ENCODE measurements at places on chromosomes 12 and 14.

DNA sequence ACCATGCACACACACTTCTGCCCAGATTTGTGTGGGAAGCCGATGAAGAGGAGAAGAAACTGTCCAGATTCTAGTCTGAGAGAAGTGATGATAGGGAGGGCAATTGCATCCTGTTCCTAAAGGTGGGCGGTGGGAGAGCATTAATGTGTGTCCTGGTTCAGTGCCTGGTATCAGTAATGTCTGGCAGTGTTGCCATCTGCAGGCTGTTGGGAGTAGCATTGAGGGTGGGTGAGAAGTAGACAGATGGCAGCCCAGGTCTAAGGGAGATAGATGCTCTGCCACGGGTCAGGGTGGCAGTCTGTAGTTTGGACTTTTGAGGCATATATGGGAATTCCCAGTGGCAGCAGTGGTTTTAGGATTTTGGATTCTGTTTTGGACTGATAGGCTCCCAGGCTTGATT is 156.4 kb downstream of the ETNK1 start:
- DNase-seq: no peak

- no peak for DNase-seq
Observed at GRCh38 chr14:73829526-73830431, 21.9 kb upstream of the PTGR2 start.

DNA sequence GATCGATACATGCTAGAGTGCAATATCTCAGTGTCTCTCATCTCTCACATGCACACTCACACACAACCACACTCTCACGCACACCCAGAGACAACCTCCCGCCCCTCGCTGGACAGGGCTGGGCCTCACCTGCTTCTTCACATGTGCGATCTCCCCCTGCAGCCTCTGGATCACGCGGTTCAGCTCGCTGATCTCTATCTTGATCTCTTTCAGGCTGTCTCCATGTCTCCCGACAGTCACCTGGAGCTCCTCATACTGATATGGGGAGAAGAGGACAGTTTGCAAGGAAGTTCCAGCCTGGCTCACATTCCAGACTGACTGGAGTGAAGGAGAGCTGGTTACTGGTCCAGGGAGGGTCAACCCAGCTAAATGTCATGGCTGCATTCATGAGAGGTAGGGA is 4.4 kb downstream of the KRT2 start:
- no peak for DNase-seq

DNA sequence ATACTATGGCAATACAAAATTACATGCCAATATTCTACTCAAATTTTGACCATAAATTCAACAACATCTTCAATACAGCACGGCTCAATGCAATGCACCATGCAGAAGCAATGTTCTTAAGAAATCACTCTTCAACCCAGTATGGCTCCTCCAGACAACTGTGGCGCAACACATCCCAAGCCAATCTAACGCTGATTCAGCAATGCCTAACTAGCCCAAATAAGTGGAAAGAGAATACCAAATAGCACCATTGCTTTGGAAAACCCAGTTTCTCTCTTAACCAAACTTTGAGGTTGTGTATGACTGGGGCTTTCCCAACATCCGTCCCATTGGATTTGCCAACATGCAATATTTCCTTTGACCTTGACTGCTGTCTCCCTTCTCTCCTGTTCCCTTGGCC is 211.1 kb upstream of the TBX3 start:
- DNase-seq: no peak

- DNase-seq: peak; percentile 83
Observed at GRCh38 chr12:30926243-30927221, at the start of gene TSPAN11. Gene TSPAN11, plus strand, starts transcription at chr12:30926748. Its CDS starts 27,244 bp downstream, at chr12:30953992.

DNA sequence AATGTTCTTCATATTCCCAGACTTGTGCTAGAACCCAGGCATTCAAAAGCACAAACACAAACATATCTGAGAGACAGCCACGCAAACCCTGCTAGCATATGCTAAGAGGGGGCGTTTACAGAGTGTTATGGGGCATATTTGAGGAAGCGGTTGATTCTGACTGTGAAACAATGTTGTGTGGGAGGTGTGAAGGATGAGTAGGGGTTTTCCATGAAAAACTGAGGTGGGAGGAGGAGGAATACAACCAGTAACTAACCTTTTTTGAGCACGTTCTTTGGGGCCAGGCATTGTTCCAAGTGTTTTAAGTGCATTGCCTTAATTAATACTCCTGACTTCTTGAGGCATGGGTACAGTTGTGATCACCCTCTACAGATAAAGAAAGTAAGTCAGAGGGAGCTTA is 499.5 kb downstream of the AACS start:
- DNase-seq: no peak

- DNase-seq: no peak
Observed at GRCh38 chr14:21267886-21268616, 1.2 kb downstream of the HNRNPC start.

Data from left forelimb (tissue), 1 donor.